ENCODE measurements at places on chromosomes 12 and 14. TPM values are rescaled to one million over a fixed set of nuclear protein-coding genes. Genes with fewer than 3 reads are reported as not detected.

RILPL1 gene
- 7.8 TPM for total RNA-seq

SRGAP1 gene
- 17.5 TPM for total RNA-seq

IRF2BPL gene
- 36.0 TPM for total RNA-seq

GRCh38 chr12:108457734-108458361, 57.2 kb upstream of the FICD start:
- no peak for DNase-seq

DNA sequence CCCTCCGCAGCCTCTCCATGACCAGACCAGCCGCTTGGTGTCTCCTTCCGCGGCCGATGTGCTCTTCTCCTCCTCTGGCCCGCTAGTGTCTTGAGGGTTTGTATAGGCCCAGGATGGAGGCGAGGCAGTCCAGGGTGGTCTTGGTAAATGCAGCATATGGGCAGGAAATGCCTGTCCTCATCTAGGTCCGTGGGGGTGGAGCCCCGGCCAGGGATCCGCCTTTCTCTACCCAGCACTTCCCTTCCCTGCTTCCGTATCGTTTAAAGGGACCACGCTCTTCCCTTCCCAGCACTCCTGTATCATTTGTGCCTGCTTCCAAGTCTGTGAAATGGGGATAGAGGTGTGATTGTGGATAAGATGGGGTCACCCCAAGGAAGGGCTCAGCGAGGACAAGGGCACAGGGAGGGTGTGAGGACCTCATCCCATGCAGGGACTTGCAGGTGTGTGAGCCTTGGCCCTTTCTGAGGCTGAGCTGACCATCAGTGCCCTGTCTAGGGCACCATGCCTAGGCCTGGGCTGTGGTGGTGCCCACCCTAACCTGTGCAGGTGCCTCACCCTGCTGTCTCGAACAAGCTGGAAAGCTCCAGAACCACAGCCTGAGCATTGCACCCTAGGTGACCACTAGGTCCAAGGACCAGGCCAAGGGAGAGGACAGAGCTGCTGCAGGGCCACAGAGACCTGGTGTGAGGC, 326.8 kb upstream of the RTL1 start:
- DNase-seq = no peak

DNA sequence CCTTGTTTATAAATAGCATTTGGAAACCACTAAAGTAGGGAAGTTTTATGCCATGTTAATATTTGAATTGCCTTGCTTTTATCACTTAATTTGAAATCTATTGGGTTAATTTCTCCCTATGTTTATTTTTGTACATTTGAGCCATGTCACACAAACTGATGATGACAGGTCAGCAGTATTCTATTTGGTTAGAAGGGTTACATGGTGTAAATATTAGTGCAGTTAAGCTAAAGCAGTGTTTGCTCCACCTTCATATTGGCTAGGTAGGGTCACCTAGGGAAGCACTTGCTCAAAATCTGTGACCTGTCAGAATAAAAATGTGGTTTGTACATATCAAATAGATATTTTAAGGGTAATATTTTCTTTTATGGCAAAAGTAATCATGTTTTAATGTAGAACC, 4.4 kb downstream of the RAN start:
- no peak for DNase-seq
